Liver (tissue), 10 donors: ENCODE measurements at places on chromosomes 6 and 20.
A peak's percentile ranks its signal among the peaks of the same experiment; 100 is the strongest.

- H3K4me1 ChIP-seq, result no peaks in the 10 kb centered on the region
- H3K36me3 ChIP-seq, result no peaks in the 10 kb centered on the region
- DNase-seq, result no peak
- no peak overlapping the region for H3K4me3 ChIP-seq
- H3K27me3 ChIP-seq, result no peaks in the 10 kb centered on the region
Observed at GRCh38 chr6:106381881-106382280, 21.4 kb downstream of the CRYBG1 start.

- H3K27me3 ChIP-seq, result no peaks in the 10 kb centered on the region
- no peak overlapping the region for H3K4me3 ChIP-seq
- no peak for DNase-seq
- H3K4me1 ChIP-seq, result peaks cover 3% of the 10 kb centered on the region
- H3K27ac ChIP-seq, result peak overlapping the region; percentile 12
Observed at GRCh38 chr20:45020236-45020886, 54.0 kb downstream of the STK4 start.

DNA sequence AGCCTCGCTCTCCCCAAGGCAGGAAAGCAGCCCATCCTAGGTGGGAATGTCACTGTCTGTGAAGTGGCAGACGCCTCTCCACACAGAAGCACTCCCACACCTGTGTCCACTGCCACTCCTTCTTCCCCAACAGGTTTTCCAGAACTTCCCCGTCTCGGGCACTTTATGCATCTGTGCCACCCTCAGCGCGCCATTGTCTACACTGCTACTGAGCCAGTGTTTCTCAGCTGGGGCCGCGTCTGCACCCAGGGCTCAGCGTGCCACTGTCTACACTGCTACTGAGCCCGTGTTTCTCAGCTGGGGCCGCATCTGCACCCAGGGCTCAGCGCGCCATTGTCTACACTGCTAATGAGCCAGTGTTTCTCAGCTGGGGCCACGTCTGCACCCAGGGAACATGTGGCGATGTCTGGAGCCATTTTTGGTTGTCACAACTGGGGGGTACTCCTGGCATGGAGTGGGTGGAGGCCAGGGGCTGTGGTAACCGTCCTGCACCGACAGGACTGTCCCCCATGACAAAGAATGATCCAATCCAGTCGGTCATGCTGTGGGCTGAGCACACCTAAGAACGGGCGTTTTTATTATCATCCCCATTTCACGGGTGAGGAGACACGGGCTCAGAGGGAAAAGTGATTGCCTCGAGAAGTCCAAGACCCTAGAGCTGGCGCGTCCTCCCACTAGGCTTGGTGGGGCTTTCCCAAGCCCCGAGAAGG is 41.7 kb upstream of the ZBP1 start:
- no peaks in the 10 kb centered on the region for H3K27me3 ChIP-seq
- H3K36me3 ChIP-seq, result no peaks in the 10 kb centered on the region
- no peaks in the 10 kb centered on the region for H3K4me1 ChIP-seq
- no peak for DNase-seq
- H3K4me3 ChIP-seq, result no peak overlapping the region
- no peak overlapping the region for H3K27ac ChIP-seq

DNA sequence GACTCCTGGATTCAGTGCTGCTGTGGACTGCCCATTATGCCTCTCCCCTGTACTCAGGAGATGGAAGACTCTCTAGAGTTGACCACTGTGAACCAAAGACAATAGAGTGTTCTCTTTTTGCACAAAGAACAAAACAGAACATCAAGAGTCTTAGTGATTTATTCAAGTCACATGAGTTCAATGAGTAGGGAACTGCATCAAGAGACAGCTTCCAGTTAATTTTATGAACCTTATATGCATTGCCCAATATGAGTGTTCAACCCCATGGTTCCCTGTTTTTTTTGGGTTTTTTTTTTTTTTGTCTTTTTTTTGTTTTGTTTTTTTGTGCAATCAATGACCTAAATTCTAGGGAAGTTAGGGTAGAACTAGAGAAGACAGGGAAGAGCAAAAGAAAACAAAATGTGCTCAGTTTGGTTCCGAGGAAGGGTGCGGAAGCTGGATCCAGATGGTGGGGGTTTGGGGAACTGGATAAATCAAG is 224.3 kb downstream of the MAFB start:
- H3K36me3 ChIP-seq, result no peaks in the 10 kb centered on the region
- peak overlapping the region; percentile 5 for H3K27ac ChIP-seq
- no peaks in the 10 kb centered on the region for H3K27me3 ChIP-seq
- no peak for DNase-seq

- no peak overlapping the region for H3K4me3 ChIP-seq
- DNase-seq, result no peak
- peaks cover 1% of the 10 kb centered on the region for H3K4me1 ChIP-seq
- H3K36me3 ChIP-seq, result peaks cover 2% of the 10 kb centered on the region
- no peaks in the 10 kb centered on the region for H3K27me3 ChIP-seq
Observed at GRCh38 chr6:98920904-98921431, 26.8 kb downstream of the FBXL4 start.

DNA sequence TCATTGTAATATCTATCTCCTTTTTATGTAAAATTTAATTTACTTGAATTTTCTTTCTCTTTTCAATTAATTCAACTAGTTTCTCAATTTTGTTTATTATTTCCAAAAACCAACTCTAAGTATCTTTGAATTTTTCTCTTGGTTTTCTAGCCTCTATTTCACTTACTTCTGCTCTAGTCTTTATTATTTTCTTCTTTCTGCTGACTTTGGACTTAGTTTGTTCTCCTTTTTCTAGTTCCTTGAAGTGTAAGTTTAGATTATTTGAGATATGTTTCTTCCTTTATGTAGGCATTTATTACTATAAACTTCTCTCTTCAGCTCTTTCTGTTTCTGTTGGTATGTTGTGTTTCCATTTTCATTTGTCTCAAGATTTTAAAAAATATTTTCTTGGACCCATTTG is 70.8 kb downstream of the TNFAIP3 start:
- no peaks in the 10 kb centered on the region for H3K4me1 ChIP-seq
- no peaks in the 10 kb centered on the region for H3K27me3 ChIP-seq
- no peak for DNase-seq
- H3K4me3 ChIP-seq, result no peak overlapping the region
- no peaks in the 10 kb centered on the region for H3K36me3 ChIP-seq

- H3K4me1 ChIP-seq, result no peaks in the 10 kb centered on the region
- H3K27me3 ChIP-seq, result no peaks in the 10 kb centered on the region
- peak; percentile 9 for DNase-seq
- no peak overlapping the region for H3K4me3 ChIP-seq
- no peak overlapping the region for H3K27ac ChIP-seq
Observed at GRCh38 chr20:24588725-24589340, 119.4 kb downstream of the SYNDIG1 start.

- no peaks in the 10 kb centered on the region for H3K36me3 ChIP-seq
- no peak for DNase-seq
- no peak overlapping the region for H3K27ac ChIP-seq
- no peak overlapping the region for H3K4me3 ChIP-seq
Observed at GRCh38 chr6:18444111-18444510, 57.0 kb downstream of the RNF144B start.

DNA sequence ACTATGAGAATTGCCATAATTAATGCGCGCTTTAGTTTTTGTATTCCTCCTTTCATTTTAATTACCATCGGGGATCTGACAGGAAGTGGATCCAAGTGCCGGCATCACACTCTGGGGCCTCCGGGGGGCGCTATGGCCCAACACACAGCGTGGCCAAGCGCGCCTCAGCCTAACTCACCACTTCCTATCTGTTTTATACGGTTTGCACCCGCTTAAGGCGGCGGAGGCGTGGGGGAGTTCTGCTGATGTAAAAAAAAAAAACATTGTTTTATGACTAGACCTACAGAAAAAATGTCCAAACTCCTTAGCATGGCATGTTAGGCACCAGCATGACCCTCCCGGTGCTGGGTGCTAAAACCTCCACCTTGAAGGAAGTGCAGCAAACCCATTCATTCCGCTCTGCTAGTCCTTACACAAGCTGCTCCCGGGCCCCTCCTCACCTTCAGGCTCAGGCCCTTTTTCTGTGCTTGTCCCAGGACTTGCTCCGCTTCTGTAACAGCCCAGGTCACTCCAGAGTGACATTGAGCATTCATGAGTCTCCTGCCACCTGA is 4.5 kb upstream of the EBF4 start:
- no peak overlapping the region for H3K27ac ChIP-seq
- no peaks in the 10 kb centered on the region for H3K36me3 ChIP-seq
- DNase-seq, result peak; percentile 58
- H3K4me3 ChIP-seq, result no peak overlapping the region
- peaks cover 5% of the 10 kb centered on the region for H3K4me1 ChIP-seq

DNA sequence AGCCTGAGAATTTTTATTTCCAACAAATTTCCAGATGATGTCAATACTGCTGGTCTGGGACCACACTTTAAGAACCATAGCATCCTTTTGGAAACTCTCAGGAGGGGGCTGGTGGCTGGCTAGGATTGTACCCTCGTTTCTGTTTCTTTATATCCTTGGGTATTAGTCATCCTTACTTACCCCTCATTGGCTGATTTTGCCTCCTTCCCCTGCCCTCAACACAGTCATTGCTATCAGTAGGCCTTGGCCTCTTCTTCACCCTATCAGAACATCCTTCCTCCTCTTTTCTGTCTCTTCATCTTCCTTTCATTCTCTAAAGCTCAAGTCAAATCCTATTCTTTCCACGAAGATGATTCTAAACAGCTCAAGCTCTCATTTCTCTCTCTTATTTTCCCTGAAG is 148.5 kb downstream of the ELOVL4 start:
- H3K36me3 ChIP-seq, result no peaks in the 10 kb centered on the region
- no peak overlapping the region for H3K27ac ChIP-seq

DNA sequence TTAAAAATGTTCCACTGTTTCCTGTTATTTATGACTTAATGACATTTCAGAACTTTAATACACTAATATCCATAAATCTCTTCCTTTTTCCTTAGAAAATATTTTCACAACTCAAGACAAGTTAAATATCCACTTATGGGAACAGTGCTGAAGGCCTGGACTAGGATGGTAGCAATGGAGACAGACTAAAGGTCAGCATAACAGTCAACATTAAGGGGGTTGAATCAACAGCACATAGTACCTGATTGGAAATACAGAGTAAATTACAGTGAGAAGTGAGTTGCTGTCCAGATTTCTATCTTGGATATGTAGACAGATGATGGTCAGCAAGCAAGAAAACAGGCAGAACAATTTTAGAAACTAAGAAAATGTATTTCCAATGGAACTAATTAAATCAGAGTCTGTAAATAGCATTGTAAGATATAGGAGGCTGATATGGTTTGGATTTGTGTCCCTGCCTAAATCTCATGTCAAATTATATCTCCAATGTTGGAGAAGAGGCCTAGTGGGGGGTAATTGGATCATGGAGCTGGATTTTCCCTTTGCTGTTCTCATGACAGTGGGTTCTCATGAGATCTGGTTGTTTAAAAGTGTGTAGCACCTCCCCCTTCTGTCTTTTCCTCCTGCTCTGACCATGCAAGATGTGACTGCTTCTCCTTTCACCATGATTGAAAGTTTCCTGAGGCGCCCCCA is 682.7 kb downstream of the MAFB start:
- H3K27me3 ChIP-seq, result no peaks in the 10 kb centered on the region
- H3K36me3 ChIP-seq, result peaks cover 4% of the 10 kb centered on the region
- peak overlapping the region; percentile 5 for H3K4me3 ChIP-seq
- no peak for DNase-seq
- peak overlapping the region; percentile 45 for H3K27ac ChIP-seq

- no peak overlapping the region for H3K27ac ChIP-seq
- H3K4me3 ChIP-seq, result no peak overlapping the region
- H3K36me3 ChIP-seq, result no peaks in the 10 kb centered on the region
- no peaks in the 10 kb centered on the region for H3K27me3 ChIP-seq
Observed at GRCh38 chr20:47694021-47694818, 91.1 kb downstream of the SULF2 start.

DNA sequence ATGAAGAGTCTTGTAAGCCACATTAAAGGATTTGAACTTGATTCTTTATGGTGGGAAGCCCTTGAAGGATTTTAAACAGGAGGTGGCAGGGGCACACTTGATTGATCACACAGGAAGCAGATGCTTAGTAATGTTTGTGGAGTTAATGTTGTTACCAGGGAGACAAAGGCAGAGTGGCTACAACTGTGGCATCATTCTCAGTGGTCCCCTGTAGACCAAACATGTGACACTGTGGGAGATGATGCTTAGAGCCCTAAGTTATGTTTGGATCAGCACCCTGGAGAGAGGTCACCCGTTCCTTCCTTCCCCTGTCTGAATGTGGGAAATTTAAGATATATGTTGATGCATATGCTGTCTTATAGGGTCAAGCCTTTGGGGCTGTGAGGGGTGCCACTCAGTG is 53.2 kb downstream of the EIF2S2 start:
- no peaks in the 10 kb centered on the region for H3K27me3 ChIP-seq
- no peak overlapping the region for H3K27ac ChIP-seq
- H3K36me3 ChIP-seq, result no peaks in the 10 kb centered on the region
- no peak for DNase-seq

DNA sequence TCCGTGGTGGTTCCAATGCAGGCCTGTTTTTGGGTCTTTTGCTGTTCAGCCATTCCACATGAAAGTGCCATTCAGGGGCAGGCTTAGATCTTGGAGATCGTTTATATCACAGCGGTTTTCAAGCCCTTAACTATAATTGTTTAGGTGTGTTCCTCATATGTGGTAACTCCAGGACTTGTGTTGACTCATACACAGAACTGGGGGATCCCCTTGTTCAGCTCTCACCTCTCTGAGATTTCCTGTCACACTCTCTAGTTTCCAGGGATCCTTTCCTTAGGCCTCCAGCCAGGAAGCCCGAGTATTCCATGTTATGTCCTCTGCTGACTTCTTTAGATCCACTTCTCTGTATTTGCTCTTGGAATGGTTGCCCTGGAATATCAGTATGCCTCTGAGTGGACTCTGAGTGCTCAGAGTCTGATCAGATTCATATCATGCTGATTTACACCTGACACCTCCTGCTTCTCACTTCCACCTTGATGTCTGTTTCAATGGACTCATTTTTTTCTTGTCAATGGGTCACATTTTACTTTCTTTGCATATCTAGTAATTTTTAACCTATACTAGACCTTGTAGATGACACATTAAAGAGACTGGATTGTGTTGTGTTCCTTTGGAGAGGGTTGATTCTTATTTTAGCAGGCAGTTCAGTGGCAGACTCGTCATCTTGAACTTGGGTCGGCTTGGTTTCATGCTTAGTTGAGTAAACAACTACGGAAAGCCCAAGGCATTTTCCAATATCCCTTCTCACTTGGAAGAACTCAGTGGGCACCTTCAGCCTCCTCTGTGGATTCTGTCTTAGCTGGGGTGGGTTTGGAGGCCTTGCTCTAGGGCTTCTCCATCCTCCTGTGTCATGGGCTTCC is 13.1 kb downstream of the NTSR1 start:
- no peaks in the 10 kb centered on the region for H3K36me3 ChIP-seq
- no peaks in the 10 kb centered on the region for H3K27me3 ChIP-seq
- H3K27ac ChIP-seq, result no peak overlapping the region
- H3K4me1 ChIP-seq, result no peaks in the 10 kb centered on the region
- no peak overlapping the region for H3K4me3 ChIP-seq

DNA sequence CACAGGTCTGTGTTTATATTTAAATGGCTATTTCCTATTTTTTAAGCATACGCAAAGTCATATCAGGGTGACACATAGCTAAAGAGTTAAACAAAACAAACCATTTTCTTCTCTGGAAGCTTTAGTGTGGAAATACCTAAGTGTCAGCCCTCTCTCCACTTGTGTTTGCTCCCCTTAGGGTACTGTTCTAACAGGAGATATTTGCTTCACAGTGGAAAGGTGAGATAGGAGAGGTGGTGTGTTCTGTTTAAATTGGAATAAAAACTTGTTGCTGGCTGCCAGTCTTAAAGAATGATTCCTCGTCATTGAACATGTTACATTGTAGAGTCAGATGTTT is 18.9 kb downstream of the PHACTR2 start:
- no peaks in the 10 kb centered on the region for H3K36me3 ChIP-seq
- H3K4me1 ChIP-seq, result no peaks in the 10 kb centered on the region
- peak overlapping the region; percentile 11 for H3K27ac ChIP-seq
- H3K27me3 ChIP-seq, result no peaks in the 10 kb centered on the region
- no peak overlapping the region for H3K4me3 ChIP-seq

- no peak for DNase-seq
- peak overlapping the region; percentile 45 for H3K27ac ChIP-seq
- H3K27me3 ChIP-seq, result no peaks in the 10 kb centered on the region
- peaks cover 7% of the 10 kb centered on the region for H3K4me1 ChIP-seq
Observed at GRCh38 chr6:53464483-53464882, 80.4 kb downstream of the GCLC start.
